ENCODE measurements at places on chromosomes 1 and 21. TPM values are rescaled to one million over a fixed set of nuclear protein-coding genes. Genes with fewer than 3 reads are reported as not detected.

The LIN9 gene
- 2.1 TPM for total RNA-seq

DNA sequence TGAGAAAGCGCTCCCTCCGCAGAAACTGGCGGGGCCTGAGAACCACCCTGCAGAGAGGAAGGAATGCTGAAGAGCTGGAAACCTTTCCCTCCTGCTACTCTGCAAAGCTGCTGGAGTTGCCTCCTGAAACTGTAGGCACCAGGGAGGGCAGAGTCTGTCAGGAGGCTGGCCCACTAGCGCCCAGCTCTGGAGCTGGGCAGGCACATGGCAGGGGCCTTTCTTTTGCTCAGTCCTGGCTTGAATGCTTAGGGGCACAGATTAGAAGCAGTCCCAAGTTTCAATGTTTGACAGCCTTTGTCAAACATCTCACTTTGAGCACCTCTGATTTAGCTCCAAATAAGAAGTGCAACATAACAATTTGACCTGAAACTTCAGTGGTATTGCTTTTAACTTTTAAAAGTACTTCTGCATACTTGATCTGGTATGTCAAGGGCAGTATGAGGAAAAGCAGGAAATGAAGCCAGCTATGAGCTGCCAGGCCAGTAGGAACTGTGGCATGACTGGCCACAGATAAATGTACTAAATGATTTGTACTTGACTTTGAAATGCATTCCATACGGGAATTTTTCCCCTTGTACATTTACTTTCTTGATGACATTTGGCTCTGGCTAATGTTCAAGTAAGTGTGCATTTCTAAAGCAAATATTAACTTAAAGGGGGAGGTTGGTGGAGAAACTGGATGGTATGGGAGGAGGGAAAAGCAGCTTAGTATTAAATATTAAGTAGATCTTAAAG is 7.2 kb downstream of the C1orf116 start:
- no peaks in the 10 kb centered on the region for H3K36me3 ChIP-seq
- peaks cover 28% of the 10 kb centered on the region for H3K4me1 ChIP-seq
- H3K27ac ChIP-seq: peak overlapping the region; percentile 29
- DNase-seq: peak; percentile 87

GRCh38 chr1:23282957-23283356 is 61.1 kb downstream of the HNRNPR start:
- DNase-seq: no peak
- no peaks in the 10 kb centered on the region for H3K4me1 ChIP-seq
- no peak overlapping the region for H3K4me3 ChIP-seq
- no peak overlapping the region for H3K27ac ChIP-seq
- no peaks in the 10 kb centered on the region for H3K27me3 ChIP-seq
- H3K36me3 ChIP-seq: peaks cover 17% of the 10 kb centered on the region

The CFHR3 gene
- not detected for total RNA-seq

DNA sequence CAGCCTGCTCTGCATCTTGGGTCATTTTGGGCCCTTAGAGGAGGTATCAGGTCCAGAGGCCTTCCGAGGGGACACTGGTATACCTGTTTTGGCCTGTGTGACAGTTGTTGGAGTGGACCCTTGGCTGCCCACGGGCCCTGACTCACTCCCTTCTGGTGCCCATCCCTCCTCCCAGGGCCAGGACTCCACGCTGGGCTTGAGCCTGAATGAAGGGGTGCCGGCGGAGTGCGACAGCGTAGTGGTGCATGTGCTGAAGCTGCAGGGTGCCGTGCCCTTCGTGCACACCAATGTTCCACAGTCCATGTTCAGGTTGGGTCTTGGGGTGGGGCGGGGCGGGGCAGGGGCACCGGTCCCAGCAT is 11.1 kb downstream of the FAAH start:
- H3K27ac ChIP-seq: no peak overlapping the region
- no peaks in the 10 kb centered on the region for H3K36me3 ChIP-seq
- peak; percentile 91 for DNase-seq
- no peaks in the 10 kb centered on the region for H3K27me3 ChIP-seq
- H3K4me1 ChIP-seq: peaks cover 32% of the 10 kb centered on the region

The AMY2A gene
- not detected for total RNA-seq

DNA sequence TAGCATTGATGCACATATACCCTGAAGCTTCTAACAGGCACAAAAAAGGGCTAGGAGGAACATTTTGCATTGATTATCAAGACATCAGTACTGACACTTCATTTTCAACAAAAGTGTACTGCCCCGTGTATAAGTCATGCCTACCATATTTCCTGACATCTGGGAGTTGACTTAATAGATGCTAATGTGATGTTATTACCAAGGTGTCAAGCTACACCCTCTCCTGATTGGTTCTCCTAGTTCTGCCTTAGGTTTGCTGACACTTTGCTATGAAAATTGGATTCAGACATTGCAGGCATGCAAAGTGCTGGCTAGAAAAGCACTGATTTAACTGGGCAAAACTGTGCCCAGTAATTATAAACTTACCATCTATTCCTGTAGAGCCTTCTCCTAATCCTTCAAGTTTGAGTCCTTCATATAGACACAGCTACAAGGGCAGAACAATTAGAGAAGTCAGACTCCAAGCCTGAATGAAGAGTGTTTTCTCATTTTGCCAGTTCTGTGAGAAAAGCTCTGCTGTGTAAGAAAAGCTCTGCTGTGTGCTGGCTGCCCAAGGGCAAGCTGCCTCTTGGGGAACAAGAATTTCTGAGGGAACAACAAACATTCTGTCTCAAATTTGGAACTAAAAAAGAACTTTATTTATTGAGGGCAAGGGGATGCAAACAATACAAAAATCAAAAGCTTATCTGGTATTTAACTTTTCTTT is 11.2 kb downstream of the S100A10 start:
- H3K36me3 ChIP-seq: peaks cover 59% of the 10 kb centered on the region
- DNase-seq: no peak
- H3K4me3 ChIP-seq: no peak overlapping the region
- no peaks in the 10 kb centered on the region for H3K27me3 ChIP-seq
- H3K4me1 ChIP-seq: peaks cover 68% of the 10 kb centered on the region
- H3K27ac ChIP-seq: no peak overlapping the region

- no peak overlapping the region for H3K4me3 ChIP-seq
- DNase-seq: no peak
- H3K4me1 ChIP-seq: no peaks in the 10 kb centered on the region
- no peaks in the 10 kb centered on the region for H3K36me3 ChIP-seq
- H3K27me3 ChIP-seq: no peaks in the 10 kb centered on the region
These were observed 24.9 kb upstream of the ZNF644 start for GRCh38 chr1:91046766-91047165.

The CGN gene
- 1.4 TPM for total RNA-seq

The MAP3K21 gene
- 0.45 TPM for total RNA-seq

DNA sequence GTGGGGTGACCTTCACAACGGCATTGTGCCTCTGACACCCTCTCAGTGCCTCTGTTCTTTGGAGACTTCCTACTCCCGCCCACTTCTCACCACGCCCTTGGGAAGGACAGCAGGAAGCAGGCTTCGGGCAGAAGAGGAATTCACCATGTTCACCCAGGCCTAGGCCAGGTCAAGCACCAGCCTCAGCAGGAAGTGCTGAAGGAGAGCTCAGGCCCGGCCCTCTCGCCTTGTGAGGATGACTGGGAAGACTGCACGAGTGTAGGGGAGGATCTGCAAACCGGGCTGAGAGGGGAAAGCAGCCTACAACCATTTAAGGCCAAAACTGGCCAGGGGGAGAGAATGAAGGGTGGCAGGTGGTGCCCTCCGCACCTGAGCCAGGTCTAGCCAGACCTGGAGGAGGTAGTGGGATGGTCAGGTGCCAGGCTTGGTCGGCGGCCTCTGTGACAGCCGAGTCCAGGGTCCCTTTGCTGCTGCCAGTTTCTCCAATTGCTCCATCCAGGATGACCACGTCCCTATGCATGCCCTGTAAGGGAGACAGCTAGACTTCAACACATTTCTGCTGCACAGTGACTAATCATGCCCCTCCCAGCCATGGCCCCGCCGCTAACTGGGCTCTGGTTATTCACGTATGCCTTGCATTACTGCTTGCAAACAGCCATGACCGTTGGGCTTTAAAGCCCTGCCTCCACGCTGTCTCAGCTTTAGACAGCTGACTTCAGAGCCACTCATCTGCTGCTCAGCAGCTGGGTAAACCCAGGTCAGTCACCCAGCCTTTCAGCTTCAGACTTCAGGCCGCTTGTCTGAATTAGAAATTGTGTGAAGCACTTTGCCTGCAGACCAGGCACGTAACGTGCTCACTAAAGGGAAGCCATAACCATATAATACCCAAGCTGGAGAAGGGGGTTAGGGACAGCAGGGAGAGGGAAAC is 8.9 kb downstream of the MRTO4 start:
- no peaks in the 10 kb centered on the region for H3K4me1 ChIP-seq
- no peak overlapping the region for H3K27ac ChIP-seq
- no peak for DNase-seq
- no peak overlapping the region for H3K4me3 ChIP-seq

GRCh38 chr1:1841575-1841995 is 49.3 kb downstream of the GNB1 start:
- H3K27me3 ChIP-seq: no peaks in the 10 kb centered on the region
- peak overlapping the region; percentile 17 for H3K27ac ChIP-seq
- H3K36me3 ChIP-seq: peaks cover 9% of the 10 kb centered on the region
- peak overlapping the region; percentile 6 for H3K4me3 ChIP-seq
- H3K4me1 ChIP-seq: peaks cover 61% of the 10 kb centered on the region
- no peak for DNase-seq

- H3K4me1 ChIP-seq: peaks cover 4% of the 10 kb centered on the region
- DNase-seq: no peak
- H3K4me3 ChIP-seq: no peak overlapping the region
- no peaks in the 10 kb centered on the region for H3K36me3 ChIP-seq
- no peaks in the 10 kb centered on the region for H3K27me3 ChIP-seq
- H3K27ac ChIP-seq: no peak overlapping the region
These were observed 88.1 kb downstream of the DMRTB1 start for GRCh38 chr1:53547231-53547790.

DNA sequence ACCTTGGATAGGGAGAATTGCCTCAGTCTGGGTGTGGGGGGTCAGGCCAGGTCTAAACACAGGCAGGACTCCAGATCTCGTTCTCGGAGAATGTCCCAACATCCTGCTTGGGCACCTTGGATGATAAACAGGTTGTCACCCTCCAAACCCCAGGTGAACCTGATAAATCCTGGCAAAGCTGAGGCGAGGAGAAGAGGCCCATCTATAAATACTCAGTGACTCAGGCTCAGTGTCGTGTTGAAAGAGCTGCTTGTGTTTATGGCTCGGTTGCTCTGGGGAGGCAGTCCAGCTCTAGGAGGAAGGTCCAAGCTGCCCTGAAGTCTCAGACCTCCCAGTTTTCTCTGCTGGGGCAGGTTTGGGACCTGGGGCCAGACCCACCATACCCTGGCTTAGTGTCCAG is 15.8 kb upstream of the TRIM63 start:
- no peaks in the 10 kb centered on the region for H3K36me3 ChIP-seq
- H3K4me1 ChIP-seq: no peaks in the 10 kb centered on the region
- no peak overlapping the region for H3K27ac ChIP-seq
- peaks cover 4% of the 10 kb centered on the region for H3K27me3 ChIP-seq

DNA sequence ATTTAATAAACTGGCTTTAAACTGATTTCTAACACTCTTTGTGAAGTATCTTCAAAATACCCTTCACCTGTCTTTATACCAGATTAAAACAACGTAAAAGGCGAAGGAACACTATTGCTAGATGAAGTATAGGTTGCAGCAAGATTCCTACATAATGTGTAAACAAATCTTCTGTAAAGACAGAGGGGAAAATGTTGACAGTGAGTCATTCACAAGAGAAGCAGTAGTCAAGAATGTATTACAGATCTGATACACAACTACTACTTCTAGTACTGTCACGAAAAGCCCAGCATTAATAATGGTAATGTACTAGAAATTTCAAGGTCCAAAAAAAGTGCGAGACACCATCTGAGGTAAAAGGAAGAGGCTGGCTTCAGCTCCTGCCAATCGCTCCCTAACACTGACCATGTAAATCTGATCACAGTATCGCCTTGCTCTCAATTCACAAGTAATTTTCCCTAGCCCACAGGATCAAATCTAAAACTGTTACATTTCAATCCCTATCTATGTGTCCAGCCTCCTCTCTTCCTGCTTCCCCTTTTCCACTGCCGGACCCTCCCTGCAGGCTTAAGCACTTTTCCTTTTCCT is 290.4 kb downstream of the AKT3 start:
- H3K4me1 ChIP-seq: no peaks in the 10 kb centered on the region
- no peak overlapping the region for H3K4me3 ChIP-seq
- H3K36me3 ChIP-seq: peaks cover 15% of the 10 kb centered on the region
- H3K27ac ChIP-seq: no peak overlapping the region
- no peaks in the 10 kb centered on the region for H3K27me3 ChIP-seq

DNA sequence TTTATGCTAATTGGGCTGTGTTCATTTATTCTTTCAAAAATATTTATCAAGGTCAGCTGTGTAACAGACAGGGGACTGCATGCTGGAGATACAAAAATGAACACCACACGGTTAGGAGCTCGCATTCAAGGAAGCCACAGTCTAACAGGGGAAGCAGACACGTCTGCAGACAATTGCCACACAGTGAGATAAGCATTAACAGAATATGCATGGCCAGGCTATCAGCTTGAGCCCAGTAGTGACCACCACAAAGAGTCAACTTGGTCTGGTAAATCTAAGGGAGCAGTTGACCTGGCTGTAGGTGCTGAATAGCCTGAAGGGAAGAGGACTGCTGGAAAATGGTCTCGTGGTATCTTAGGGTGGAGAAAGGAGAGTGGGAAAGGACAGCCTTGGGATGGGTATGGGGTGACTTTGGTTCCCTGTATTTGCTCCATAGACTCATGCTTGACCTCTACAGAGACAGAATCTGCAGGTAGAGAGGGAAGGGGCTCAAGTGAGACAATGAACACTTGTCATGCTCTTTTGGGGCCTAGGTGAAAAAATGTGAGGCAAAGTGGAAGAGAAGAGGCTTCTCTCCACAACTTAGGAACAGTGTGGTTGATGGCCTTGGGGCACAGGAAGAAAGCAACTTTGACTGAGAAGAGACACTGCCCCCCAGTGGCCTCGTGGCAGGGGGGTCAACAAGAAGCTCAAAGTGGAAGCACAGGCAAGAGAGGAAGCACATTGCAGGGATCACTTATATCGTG is 7.6 kb upstream of the NPL start:
- H3K4me3 ChIP-seq: no peak overlapping the region
- peaks cover 5% of the 10 kb centered on the region for H3K4me1 ChIP-seq
- DNase-seq: no peak

DNA sequence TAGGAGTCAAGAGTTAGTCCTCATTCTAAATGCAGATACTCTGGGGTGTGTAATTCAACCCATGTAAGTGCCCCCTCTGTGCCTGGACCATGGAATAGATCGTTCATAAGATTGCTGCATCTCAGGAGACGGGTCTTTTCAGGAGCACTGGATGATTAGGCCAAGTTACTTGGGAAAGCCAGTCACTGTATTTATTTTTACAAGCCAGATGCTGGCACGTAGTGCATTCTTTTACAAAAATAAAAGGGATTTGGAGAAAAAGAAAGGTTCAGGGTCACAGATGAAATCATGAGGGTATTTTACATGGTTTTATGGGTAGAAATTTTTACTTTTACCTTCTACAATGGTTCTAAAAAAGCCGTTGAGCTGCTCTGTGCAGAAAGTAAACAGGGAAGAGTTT is 102.6 kb upstream of the UBE2U start:
- H3K27ac ChIP-seq: no peak overlapping the region
- H3K4me1 ChIP-seq: no peaks in the 10 kb centered on the region
- no peaks in the 10 kb centered on the region for H3K27me3 ChIP-seq

DNA sequence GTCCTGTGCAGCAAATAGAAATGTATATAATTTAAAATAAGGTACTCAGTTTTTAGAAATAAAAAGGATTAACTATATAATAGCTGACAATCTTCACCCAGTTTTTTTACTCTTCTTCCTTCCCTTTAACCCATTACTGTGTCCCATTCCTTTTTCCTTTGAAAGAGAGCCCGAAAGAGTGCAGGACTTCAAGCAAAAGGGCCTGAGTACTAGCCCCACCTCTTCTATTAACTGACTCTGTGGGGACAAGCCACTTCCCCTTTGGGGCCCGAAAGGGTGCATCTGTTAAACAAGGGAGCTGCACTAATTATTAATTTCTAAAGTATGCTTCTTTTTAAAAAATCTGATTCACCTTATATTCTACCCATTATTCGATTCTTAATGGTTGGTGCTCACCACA is 3.3 kb downstream of the USP24 start:
- H3K36me3 ChIP-seq: no peaks in the 10 kb centered on the region
- peaks cover 78% of the 10 kb centered on the region for H3K4me1 ChIP-seq
- H3K4me3 ChIP-seq: peak overlapping the region; percentile 90
- peak overlapping the region; percentile 99 for H3K27ac ChIP-seq

Data from esophagus muscularis mucosa (tissue), 4 donors.